ENCODE measurements at places on chromosomes 3 and 15.

DNA sequence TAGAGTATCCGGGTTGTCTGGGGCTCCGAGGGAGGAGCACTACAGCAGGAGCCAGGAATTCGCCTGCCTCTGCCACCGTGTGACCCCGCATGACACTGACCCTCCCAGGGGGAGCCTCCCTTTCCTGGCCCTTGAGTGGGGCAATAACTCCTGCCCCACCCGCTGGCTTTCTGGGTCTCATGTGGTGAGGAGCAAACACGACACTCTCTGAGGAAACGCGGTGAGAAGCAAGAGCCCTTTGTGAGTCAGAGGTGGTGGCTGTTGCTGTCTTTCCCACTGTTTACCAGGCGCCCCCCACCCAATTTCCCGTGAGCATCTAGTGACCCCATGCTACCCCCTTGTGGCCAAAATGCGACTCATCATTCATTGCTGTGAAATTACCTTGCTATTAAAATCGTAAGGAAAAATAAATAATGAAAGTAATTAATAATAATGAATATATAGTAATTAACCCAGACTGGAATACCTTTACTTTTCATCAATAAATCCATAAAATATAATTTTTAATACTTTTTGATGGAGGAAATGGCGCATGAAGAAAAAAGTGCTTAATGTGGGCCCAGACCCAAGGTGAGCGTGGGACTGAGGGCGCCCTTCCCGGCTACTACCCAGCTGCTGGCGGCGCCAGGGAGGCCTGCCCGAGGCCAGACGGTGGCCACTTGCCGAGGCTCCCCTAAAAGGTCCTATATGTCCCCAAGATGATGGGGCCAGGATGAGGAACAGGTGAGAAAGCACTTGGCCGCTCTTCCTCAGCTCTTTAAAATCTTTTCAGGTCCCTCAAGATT is 29.3 kb downstream of the CCNL1 start:
- no peak for DNase-seq

DNA sequence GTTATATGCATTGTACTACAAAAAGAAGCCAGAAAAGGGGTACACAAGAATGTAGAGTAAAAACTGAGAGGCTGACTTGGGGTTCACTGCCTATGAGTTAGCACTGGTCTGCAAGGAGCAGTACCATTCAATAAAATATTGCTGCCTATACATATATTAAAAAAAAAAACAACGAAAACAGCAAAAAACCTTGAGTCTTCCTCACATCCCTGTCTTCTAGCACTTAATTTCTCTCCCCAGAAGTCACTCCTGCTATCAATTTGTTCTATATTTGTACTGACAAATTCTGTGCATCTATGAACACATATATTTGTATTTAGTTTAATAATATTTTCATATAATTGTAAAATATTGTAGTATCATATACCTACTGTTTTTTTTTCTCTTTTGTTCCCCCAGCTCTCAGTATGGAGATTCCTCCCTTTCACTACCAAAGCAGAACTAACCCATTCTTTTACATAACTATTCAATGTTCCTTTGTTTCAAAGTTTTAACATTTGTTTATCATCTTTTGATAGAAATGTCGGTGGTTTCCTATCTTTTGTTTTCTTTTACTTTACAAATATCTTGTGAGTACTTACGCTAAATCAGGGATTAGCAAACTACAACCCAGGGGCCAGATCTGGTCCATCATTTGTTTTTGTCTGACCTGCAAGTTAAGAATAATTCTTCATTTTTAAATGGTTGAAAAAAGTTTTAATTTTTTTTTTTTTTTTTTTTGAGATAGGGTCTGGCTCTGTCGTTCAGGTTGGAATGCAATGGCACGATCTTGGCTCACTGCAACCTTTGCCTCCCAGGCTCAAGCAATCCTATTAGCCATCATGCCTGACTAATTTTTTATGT is 14.8 kb upstream of the FEM1B start:
- DNase-seq: no peak

DNA sequence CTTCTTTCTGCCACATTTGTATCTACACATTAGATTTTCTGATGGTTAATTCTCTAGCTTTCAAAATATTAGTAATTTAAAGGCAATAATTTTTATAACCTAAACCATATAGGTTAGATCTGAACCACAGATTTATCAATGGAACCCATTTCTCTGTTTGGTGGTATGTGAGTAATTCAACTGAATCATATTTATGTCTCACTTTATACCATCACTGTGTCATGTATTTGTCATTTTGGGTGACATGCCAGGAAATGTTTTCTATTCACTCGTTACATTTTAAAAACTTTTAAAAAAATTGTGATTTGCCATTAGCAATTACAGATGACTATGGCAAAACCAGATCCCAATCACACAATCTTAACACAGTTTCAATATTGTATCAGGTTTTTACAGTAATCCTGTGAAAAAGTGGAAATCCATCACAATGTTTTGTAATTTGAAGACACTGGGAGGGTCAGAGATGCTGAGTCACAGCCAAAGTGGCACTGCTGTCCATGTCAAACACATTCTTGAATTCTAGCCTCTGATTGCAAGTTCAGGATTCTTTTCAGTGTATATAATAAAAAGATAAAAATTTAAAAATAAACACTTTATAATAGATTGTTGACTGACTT is 356.0 kb upstream of the RBMS3 start:
- no peak for DNase-seq

DNA sequence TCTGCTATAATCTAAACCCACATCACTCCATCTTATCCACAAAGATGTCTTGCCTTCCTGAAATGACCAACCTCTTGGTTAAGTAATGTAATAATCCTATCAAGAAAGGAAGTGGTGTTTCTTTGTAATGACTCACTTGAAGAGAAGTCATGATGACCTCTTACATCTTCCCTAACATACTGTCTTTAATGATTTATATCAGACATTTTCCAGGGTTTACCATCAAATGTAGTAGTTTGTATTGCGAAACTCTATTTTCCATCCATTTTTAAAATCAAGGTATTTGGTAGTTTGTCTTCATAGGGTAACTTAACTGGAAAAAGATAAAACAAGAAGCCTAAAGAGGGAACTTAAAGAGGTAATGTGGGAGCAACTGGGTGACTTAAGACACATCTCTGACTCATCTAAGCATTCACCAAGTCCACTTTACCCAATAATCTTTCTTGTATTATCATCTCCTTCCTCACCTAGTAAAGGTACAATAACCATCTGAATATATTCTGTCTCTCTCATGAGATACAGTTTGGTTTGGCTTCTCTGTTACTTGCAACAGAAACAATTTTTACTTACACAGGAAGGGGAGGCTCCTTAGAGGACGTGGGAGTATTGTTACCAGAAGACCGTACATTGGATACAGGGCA is 5.7 kb upstream of the MAPK6 start:
- no peak for DNase-seq

- DNase-seq: no peak
Observed at GRCh38 chr15:86568378-86568777, 488.7 kb downstream of the AGBL1 start.

GRCh38 chr3:192445770-192446644 is 281.3 kb downstream of the FGF12 start:
- DNase-seq: no peak

- no peak for DNase-seq
Observed at GRCh38 chr3:130941793-130942192, 47.9 kb downstream of the ATP2C1 start.

- DNase-seq: no peak
Observed at GRCh38 chr15:52382647-52383046, 87.0 kb upstream of the MYO5C start.

Measured in non-pigmented ciliary epithelial cell (primary cell).